ENCODE measurements at places on chromosomes 3 and 15. TPM values are rescaled to one million over a fixed set of nuclear protein-coding genes. Genes with fewer than 3 reads are reported as not detected.

The ZMYND10 gene
- total RNA-seq, result 1.1 TPM

The SLC9C1 gene
- total RNA-seq, result not detected

The CTXN2 gene
- total RNA-seq, result not detected

DNA sequence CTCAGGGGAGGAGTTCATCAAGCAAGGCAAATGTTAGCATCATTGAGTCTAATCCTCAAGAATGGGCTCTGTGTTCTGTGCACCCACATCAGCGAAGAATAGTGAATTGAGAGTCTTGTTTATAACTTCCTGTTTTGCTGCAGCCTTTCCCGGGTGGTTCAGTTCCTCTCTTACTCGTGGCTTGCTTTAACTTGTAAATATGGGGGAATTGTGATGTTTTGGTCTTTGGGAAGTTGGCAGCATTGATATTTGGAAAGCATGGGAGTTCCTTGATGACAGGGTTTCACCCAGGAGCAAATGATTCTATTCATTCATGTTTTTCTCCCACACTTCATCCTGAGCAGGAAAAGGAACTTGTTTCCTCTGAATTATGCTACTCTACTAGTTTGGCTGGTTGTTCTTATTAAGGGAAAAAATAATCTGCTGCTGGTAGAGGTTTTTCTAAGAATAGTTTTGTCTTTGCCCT is 40.4 kb downstream of the GPD1L start:
- no peak overlapping the region for H3K4me3 ChIP-seq
- peaks cover 10% of the 10 kb centered on the region for H3K4me1 ChIP-seq
- no peaks in the 10 kb centered on the region for H3K36me3 ChIP-seq
- DNase-seq, result no peak
- H3K27me3 ChIP-seq, result no peaks in the 10 kb centered on the region

DNA sequence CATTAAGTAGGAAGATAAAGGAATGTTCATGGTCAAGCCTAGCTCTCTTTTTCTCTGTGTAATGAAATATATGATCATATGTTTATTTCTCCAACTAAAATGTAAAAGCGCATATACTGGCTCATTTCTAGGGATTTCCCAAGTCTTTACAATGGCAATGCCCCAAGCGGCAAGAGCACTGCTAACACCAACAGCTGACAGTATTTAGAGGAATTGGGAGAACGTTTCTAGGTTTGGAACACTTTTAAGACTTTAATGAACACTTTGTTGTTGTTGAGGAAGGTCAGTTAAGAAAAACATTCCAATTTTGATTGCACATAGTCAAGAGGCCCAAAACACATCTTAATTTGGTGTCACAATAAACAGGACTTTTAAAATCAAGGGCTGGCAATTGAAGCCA is 132.7 kb downstream of the ATP8B4 start:
- peak overlapping the region; percentile 20 for H3K27ac ChIP-seq
- H3K4me1 ChIP-seq, result peaks cover 16% of the 10 kb centered on the region
- no peaks in the 10 kb centered on the region for H3K36me3 ChIP-seq
- H3K4me3 ChIP-seq, result no peak overlapping the region

DNA sequence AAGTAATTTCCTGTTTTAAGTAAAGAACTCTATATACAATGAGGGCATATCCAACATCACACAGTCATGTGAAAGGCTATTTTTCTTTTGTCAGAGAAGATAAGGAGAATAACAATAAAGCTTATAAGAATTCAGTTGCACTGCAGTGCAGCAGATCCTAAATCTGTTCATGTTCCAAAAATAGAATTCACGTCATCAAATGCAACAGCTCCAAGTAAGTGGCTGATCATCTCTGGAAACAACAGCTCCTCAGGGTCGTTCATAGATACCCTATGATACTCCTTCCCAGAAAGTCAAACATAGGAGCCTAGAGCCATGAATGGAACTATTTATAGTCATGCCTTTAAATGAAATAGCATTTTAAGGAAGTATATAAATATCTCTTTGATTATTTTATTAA is 100.2 kb downstream of the FMN1 start:
- H3K36me3 ChIP-seq, result no peaks in the 10 kb centered on the region
- peak; percentile 88 for DNase-seq
- no peak overlapping the region for H3K4me3 ChIP-seq
- H3K27ac ChIP-seq, result no peak overlapping the region
- H3K27me3 ChIP-seq, result no peaks in the 10 kb centered on the region
- H3K4me1 ChIP-seq, result peaks cover 29% of the 10 kb centered on the region

The CD276 gene
- 37.5 TPM for total RNA-seq

GRCh38 chr3:72100080-72100511 is 315.1 kb upstream of the PROK2 start:
- peaks cover 48% of the 10 kb centered on the region for H3K27me3 ChIP-seq
- H3K27ac ChIP-seq, result no peak overlapping the region
- no peak for DNase-seq
- no peak overlapping the region for H3K4me3 ChIP-seq
- H3K4me1 ChIP-seq, result no peaks in the 10 kb centered on the region

- no peaks in the 10 kb centered on the region for H3K27me3 ChIP-seq
- DNase-seq, result peak; percentile 60
- peak overlapping the region; percentile 7 for H3K4me3 ChIP-seq
- H3K36me3 ChIP-seq, result peaks cover 36% of the 10 kb centered on the region
- H3K4me1 ChIP-seq, result peaks cover 10% of the 10 kb centered on the region
These were observed 75.2 kb upstream of the ACAD9 start for GRCh38 chr3:128804017-128804810.

- H3K27me3 ChIP-seq, result peaks cover 34% of the 10 kb centered on the region
- no peak overlapping the region for H3K27ac ChIP-seq
- no peaks in the 10 kb centered on the region for H3K4me1 ChIP-seq
- H3K4me3 ChIP-seq, result no peak overlapping the region
- no peak for DNase-seq
These were observed 60.3 kb downstream of the CHRD start for GRCh38 chr3:184440151-184440550.

DNA sequence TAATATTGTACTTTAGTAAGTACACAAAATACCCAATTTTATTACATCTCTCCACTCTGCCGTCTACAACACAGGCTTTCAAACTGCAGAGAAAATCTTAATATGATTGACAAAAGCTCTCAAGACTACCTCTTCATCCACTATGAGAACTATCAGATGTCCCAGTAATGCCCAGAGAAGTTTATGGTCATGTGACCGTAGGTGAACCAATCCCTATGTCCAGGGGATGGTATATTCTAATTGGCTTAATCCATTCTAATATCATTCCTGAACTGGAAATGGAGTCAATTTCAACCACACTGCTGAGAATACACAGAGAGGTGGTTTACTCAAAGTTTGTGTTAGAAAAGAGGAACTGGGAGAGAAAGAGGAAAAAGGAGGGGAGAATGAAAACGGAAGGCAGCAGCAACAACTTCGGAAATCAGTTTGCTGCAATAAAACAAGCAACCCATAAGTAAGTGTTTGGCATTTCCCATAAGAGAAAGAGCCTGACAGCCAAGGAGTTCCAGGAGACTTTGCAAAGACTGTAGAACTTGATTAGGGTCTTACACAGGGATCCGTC is 7.3 kb downstream of the SST start:
- H3K4me3 ChIP-seq, result no peak overlapping the region
- H3K36me3 ChIP-seq, result no peaks in the 10 kb centered on the region
- H3K27me3 ChIP-seq, result no peaks in the 10 kb centered on the region
- no peaks in the 10 kb centered on the region for H3K4me1 ChIP-seq
- H3K27ac ChIP-seq, result no peak overlapping the region

- H3K27me3 ChIP-seq, result peaks cover 8% of the 10 kb centered on the region
- no peaks in the 10 kb centered on the region for H3K4me1 ChIP-seq
- no peak overlapping the region for H3K4me3 ChIP-seq
These were observed 153.0 kb upstream of the WNT5A start for GRCh38 chr3:55639896-55640765.

The BHLHE40 gene
- total RNA-seq, result 22.8 TPM

DNA sequence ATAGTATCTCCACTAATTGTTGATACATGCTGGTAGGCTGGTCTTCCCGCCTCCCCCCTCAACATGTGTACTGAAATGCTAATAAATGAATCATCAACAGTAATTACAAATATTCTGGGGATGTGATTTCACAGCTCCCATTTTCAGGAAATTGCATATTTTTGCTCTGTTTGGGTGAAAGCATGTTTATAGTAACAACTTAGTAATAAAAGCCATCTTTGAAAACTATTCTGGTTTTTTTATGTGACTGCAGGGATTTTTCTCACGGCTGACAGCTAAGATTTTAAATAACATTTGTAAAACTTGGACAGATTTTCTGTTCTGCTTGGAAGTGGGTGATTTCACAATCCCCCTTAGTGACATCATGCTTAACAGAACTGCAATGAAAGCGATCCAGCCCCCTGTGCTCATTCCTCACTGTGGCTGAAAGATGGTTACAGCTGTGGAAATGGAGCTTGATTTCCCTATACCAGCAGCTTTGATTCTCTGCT is 25.6 kb upstream of the FAM174B start:
- H3K4me3 ChIP-seq, result no peak overlapping the region
- H3K4me1 ChIP-seq, result peaks cover 1% of the 10 kb centered on the region
- H3K27ac ChIP-seq, result no peak overlapping the region

The TMC3 gene
- not detected for total RNA-seq

DNA sequence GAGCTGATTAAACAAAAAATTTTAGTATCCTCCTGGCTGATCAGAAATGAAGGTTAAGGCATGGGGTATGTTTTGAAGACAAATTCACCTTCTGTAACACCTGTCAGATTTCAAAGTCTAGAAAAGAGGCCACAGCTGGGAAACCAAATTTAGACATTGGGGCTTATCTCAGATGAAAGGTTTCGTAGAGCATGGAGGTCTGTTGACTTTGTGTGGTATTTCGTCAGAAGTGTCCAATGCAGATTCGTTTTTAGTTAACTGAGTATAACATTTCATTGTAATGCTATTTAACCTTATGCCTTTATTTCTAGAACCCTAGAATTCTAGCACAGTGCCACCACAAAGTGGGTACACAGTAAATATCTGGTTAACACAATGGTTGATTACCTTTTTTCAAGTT is 61.7 kb downstream of the FNDC3B start:
- peaks cover 15% of the 10 kb centered on the region for H3K4me1 ChIP-seq
- H3K36me3 ChIP-seq, result no peaks in the 10 kb centered on the region
- no peak for DNase-seq
- no peaks in the 10 kb centered on the region for H3K27me3 ChIP-seq
- H3K27ac ChIP-seq, result no peak overlapping the region

All from IMR-90 (cell line).